KBM-7 (cell line): ENCODE measurements at places on chromosomes 5 and 9.
A peak's percentile ranks its signal among the peaks of the same experiment; 100 is the strongest.

DNA sequence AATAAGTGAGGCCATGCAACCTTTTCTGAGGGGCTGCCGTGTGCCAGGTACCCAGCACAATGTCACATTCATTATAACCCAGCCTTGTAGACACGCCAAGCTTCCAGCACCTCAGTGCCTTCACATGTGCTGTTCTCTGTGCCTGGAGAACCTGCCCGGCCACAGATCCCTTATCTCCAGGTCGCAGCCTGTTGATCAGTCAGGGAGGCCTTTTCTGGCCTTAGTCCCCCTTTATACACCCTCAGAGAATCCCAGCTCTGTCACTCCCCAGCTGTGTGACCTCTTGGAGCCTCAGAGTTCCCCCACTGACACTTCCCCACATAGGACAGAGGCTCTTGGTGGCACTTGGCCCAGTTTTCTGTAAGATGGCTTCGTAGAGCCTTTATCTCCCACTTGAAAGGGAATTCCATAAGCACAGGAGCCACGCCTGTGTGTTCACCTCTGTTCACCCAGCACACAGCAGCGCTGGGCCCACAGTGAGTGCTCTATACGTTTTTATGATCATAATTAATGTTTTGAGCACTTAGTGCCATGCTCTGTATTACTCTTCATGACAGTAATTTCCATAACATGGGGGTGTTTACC is 38.7 kb downstream of the NEURL1B start:
- DNase-seq = no peak

DNA sequence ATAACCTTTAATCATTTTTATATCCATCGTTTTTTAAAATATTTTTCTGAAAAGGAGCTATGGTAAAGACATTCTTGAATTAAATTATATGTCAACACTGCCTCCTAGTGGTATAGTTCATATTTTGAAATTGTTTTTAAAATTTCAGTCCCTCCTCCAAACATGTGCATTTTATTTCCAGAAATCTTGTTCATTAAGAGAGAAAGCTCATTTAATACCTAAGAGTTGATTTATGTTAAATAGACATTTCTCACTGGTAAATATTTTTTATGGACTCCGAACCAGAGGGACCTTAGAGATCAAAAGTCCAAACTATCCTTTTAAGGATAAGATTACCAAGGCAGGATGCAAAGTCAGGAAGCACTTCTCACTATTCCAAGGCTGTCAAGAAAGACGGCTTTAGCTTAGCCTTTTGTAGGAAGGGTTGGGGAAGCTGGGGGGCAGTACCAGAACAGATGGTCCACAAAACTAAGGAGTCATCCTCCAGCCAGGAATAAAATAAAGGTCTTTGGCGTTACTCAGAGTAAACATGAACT is 21.6 kb downstream of the BHMT start:
- DNase-seq = peak; percentile 84

DNA sequence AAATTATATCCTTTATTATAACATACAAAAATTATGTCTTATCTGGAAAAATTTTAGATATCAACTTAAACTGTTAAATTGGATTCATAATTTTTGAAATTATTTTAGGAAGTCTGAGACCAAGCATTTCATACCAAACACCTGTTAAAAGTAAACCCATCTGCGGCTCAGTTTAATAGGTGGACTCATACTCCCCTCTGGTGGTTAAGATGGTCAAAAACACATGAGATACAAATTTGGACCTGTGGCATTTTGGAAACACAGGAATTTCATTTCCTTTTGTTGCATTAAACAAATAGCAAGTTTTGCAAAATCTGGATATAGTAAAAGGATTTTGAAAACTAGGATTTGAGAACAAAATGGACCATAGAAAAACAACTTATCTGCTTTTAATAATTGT is 53.7 kb downstream of the RGMB start:
- peak; percentile 48 for DNase-seq

GRCh38 chr9:86705490-86705889 is 241.8 kb downstream of the GAS1 start:
- no peak for DNase-seq

GRCh38 chr5:24401773-24402172 is 243.0 kb downstream of the CDH10 start:
- DNase-seq = peak; percentile 55

DNA sequence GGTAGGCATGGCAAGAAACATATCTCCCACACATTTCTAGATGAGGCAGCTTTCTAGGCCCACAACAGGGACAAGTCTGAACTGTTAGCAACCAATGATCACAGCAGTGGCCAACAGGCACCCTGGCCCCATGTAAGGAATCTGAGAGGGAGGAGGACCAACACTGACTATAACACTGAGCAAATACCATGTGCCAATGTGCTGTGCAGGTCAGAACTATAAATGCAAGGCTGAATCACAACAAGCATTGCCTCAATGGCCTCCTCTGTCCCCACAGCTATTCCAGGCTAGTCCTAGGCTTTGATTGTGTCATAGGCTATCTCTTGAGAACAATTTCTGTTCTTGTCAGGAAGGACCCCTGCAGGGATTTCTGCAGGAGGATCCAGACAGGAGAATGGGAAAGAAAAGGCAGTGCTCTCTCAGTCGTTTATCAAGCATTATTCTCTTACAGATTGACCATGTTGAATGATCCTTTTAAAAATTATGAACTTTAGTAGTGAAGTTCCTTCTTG is 221.2 kb downstream of the TLE1 start:
- no peak for DNase-seq

DNA sequence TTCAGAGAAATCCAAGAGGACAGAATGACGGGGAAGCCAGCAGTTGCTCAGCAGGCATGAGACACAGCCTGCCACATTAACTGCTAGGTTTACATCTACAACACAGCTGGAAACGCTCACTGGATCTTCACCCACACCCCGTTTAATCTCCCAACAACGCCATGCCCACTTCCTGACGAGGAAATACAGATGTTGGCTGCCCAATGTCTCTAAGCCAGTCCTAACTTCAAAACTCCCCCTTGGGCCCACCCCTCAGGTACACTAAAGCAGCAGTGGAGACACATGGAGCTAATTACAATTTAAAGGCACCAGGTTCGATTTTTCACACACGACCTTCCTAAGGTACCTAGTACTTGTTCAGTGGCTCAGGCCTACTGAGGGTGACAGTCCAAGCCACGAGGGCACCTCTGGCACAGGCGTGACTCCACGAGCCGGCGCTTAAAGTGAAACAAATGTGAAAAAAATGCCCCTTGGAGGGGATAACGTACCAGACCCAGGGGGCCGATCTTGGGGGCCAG is 904 bp downstream of the RPL12 start:
- peak; percentile 38 for DNase-seq

- no peak for DNase-seq
Observed at GRCh38 chr9:38227656-38228055, 158.6 kb upstream of the SHB start.

GRCh38 chr5:2453781-2454180 is 297.7 kb downstream of the IRX2 start:
- DNase-seq = no peak

DNA sequence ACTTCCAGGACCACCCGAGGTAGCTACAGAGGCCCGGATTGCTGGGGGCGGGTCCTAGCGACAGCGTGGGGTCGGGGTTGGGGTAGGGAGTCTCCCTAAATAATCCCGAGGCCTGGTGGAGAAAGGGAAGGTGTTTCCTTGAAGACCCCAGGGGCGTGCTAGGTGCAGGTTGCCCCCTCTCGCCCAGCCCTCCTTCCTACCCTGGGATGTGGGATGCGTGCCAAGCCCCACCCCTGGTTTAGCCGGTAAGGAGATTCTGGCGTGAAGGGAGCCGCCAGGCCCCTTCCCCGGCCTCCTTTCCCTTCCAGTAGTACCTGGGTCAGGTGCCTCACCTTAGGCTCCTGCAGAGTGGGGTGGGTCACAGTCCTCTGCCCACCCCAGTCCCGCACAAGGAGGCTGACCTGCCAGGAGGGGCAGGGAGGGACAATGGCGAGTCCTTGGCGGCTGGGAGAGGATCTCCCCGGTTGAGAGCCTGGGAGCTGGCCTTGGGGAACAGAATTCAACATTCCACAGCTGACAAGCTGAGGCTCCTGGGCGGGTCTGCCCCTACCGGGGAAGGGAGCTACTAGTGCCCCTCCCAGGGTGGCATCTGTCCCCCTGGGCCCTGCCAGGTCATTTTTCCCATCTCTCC is 674 bp downstream of the TSPAN17 start:
- no peak for DNase-seq

- DNase-seq = no peak
Observed at GRCh38 chr5:180783340-180784052, 19.1 kb downstream of the MGAT1 start.

- no peak for DNase-seq
Observed at GRCh38 chr5:100690036-100690560, 154.9 kb downstream of the FAM174A start.

DNA sequence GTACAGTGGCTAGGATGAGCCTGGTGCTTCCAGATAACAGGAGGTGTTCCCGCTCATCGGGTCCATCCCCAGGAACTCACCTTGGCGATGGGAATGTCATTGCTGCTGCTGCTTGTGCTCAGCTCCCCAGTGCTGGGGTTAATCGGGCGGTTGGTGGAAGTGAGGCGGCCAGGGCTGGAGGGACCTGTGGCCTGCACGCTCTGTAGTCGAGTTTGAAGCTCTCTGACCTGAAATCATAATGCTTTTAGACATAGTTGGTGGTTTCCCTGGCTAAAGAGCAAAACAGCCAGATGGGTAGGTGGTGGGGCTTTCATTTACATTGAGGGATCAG is 108.5 kb downstream of the DCP2 start:
- no peak for DNase-seq

DNA sequence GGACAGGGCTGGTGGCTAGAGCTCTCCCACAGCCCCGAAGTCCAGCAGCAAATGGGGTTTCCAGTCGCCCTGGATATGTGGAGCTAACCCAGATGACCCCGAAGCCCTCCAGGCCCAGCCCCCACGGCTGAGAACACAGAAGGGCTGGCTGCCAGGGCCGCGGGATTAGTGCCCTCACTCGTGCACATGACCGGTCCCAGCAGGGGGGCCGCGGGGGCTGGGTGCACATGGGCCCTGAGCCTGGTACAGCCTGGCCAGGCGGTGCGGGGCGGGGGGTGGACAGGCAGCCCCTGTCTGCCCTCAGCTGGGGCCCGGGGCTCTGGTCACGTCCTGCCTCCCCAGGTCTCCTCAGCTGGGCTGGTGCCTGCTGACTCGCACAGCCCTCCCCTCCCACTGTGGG is 5.9 kb downstream of the SSNA1 start:
- DNase-seq = no peak

GRCh38 chr9:33988219-33988890 is 60.3 kb downstream of the UBAP2 start:
- DNase-seq = no peak

- DNase-seq = no peak
Observed at GRCh38 chr5:174003795-174004194, 14.8 kb downstream of the C5orf47 start.

DNA sequence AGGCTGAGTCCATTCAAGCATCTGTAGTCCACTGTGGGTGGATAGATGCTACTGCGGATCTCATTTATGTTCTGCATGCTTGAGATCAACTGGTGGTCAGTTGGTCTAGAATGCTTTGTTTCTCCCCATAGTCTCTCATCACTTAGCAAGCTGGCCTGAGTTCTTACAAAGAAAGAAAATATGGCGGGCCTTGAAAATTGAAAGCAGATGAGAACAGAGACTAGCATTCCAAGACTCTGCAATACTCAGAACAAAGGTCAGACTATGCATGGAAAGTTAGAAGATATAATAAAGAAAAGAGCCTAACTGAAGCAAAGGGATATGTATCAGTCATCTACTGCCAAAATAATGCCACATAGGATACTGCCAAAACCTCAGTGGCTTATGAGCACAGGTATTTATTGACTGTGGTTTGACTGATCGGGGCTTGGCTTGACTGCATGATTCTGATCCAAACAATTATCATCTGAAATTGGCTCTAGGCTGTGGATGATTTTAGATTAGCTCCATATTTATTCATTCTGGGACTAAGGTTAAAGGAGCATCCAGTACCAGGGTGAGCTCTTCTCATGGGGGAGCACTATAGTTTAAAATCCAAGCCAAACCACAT is 258.9 kb downstream of the TAF11L14 start:
- DNase-seq = no peak

GRCh38 chr9:87497604-87498045 is at the start of gene DAPK1:
Gene DAPK1 (plus strand): TSS chr9:87497867. CDS start chr9:87499078, 1,211 bp downstream.
- peak; percentile 84 for DNase-seq

- no peak for DNase-seq
Observed at GRCh38 chr9:135033487-135033886, 54.0 kb upstream of the OLFM1 start.

DNA sequence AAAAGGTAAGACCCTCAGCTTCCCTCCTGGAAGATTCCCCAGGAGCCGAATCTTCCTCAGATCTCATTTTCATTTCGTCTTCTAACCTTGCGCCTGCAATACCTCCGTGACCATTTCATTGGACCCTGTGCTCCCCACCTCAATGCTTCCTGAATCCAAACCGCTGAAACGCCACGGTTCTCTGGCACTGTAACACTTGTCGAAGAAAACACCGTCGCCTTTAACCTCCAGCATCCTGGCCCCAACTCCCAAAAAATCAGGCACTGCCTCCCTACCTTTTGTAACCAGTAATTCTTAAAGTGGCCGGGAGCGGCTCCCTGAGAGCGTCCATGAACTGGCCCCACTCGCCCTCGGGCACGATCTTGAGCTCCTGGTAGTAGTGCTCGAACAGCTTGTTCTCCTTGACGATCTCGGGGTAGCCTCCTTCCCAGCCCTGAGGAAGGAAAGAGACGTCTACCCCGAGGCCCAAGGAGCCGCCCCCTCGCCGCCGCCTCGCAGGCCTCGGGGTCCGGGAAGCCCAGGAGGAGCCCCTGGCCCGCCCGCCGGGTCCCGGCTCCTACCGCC is 438 bp downstream of the NSUN2 start:
- DNase-seq = no peak
